ENCODE measurements at places on chromosomes 2 and 18.

DNA sequence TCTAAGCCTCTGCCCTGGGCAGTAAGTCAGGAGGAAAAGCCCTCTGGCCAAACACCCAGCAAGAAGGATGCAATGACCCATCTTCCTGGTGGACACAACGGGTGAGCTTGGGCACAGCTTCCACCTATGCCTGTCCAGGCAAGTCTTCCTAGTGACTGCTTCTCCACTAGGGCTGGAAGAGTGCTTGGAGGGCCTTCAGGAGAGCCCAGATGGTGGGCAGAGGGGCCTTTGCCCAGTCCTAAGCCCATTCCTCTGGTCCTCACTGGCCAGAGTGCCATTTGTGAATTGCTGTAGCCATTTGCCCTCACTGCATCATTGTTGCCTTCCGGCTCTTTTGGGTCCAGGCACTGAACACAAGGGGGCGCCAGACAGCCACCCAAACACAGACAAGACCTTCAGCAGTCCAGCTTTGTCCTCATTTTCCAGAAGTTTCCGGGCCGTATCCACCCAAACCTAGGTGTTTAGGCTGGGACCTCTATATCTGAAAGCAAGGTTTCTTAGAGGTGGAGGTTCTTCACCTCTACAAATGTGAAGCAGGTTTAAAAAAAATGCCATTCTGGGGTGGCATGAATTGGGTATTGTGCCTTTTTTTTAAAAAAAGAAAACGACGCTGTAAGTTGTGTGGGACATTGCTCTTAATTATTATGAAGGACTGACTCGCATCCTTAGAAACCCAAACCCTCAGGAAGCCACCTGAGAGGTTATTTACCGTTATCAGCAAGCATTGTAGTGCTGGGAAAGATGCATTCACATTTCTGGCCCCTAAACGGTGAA lies 29.5 kb downstream of the PAX8 start:
- DNase-seq, result peak; percentile 87

GRCh38 chr2:121189661-121190381 lies 95.2 kb downstream of the TFCP2L1 start:
- no peak for DNase-seq

GRCh38 chr2:236642125-236642524 lies 72.5 kb downstream of the ACKR3 start:
- DNase-seq, result no peak

DNA sequence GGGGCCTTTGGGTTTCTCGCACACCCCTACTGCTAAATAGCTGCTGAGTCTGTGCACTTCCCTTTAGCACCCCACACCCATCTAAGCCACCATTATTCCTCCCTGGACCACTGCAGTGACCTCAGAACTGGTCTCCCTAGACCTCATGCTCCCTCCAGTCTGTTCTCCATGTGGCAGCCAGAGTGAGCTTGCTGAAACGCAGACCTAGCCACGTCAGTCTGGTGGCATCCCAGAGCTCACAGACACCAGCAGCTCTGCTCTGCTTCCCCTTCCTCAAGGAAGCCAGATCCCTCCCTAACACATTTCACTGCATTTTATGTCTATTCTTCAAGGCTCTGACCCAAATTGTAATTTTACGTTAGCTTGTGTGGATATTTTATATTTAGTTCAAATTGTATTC lies 144.4 kb downstream of the DYSF start:
- DNase-seq, result no peak

- no peak for DNase-seq
Measured at GRCh38 chr2:11154016-11154922, 998 bp upstream of the SLC66A3 start.
